ENCODE measurements at places on chromosomes 2 and 18.

DNA sequence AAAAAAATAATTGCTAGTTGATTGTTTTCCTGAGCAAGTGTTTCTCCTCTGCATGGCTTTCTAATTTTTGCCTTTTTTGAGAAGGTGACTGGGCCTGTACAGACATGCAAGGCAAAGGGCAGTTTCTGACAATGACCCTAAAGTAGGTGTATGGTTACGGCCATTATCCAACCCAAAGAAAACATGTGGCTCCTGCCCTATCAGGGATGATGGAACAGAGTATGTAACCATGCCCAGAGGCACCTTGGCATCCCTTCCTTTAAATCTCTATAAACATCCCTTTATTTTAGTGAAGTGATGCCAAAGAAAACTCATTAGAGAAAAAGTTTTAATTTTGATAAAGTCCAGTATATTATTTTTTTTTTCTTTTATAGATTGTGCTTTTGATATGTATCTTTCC lies 217.5 kb downstream of the LPIN1 start:
- DNase-seq: no peak

GRCh38 chr2:218517434-218518206 lies 50.5 kb downstream of the USP37 start:
- no peak for DNase-seq

DNA sequence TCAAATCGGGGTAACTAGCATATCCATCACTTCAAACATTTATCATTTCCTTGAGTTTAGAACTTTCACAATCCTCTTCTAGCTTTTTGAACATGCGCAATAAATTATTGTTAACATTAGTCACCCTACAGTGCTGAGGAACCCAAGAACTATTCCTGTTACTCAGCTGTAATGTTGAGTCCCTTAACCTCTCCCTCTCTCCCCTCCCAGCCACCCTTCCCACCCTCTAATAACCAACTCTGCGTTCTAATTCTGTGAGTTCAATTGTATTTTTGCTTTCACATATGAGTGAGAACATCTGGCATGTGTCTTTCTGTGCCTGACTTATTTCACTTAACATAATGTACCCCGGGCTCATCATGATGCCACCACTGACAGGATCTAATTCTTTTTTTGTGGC lies 78.6 kb upstream of the RANBP2 start:
- DNase-seq: no peak

GRCh38 chr2:73899801-73900336 lies 7.1 kb downstream of the ACTG2 start:
- no peak for DNase-seq

- no peak for DNase-seq
These were observed 58.8 kb downstream of the SPP2 start for GRCh38 chr2:234109321-234109720.

DNA sequence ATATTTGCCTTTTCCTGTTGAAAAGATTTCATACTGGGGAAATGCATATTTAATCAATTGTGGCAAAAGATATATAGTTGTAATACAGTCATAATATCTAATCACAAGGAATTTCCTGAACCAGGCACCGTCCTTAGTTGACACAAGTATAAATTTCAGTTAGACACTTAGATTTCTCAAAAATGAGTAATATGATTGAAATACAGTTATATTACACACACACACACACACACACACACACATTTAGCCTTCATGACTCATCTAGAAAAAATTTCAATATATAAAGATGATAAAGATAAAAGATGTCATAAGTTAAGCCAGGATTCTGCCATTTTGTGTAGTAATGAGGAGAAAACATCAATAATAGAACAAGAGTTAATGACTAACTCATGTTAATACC lies 258.4 kb upstream of the ZNF804A start:
- DNase-seq: no peak

DNA sequence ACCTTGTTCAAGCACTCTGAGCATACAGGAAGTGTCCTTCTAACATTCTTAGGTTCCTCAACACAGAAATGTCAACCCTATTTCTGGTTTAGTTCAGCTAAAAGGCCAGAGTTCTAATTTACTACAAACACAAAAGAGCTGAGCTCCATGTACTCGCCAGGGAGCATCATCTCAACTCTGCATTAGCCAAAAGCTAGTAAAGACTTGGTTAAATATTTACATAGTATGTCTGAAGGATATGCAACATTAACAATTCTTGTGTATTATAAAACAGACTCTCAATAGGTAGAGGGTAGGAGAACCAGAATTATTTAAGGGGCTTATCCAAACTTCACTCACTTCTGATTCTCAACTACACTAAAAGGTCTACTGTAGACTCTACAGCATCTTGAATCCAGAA lies 154.6 kb downstream of the THADA start:
- DNase-seq: no peak

- DNase-seq: no peak
These were observed 34.6 kb downstream of the EIPR1 start for GRCh38 chr2:3343012-3343411.

- DNase-seq: no peak
These were observed 145.4 kb upstream of the LYPD6 start for GRCh38 chr2:149184991-149185390.

GRCh38 chr2:85905187-85905666 lies 16.4 kb upstream of the ST3GAL5 start:
- DNase-seq: no peak

GRCh38 chr18:35803551-35803950 lies 168.9 kb upstream of the RMP24 start:
- no peak for DNase-seq

- no peak for DNase-seq
These were observed 16.8 kb upstream of the SRBD1 start for GRCh38 chr2:45627911-45628310.

DNA sequence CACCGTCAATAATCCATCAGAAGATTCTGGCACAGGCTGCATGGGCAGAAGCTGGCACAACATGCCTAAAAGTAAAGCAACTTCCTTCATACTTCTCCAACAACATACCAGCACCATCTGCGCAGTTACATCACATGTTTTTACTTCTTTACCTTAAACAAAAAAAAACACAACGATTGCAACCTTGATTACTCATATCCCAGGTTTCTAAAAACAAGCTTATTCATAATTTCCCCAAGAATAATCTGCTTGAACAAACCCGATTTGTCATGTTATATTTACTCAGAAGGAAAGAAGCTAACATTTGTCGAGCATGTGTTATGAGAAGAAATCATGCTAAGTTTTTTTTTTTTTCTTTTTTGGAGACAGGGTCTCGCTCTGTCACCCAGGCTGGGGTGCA lies 54.7 kb downstream of the THADA start:
- no peak for DNase-seq

GRCh38 chr2:199818754-199819153 lies 32.2 kb downstream of the FTCDNL1 start:
- no peak for DNase-seq

GRCh38 chr2:208265371-208265800 lies 669 bp upstream of the PIKFYVE start:
- DNase-seq: no peak

- no peak for DNase-seq
These were observed 20.0 kb upstream of the CXCR4 start for GRCh38 chr2:136137982-136138381.

GRCh38 chr2:28351621-28352020 lies 41.0 kb upstream of the FOSL2 start:
- DNase-seq: no peak

GRCh38 chr2:159807183-159808031 lies 9.4 kb upstream of the CD302 start:
- no peak for DNase-seq

GRCh38 chr2:234363011-234363487 lies 133.8 kb downstream of the ARL4C start:
- DNase-seq: no peak

- no peak for DNase-seq
These were observed 11.2 kb upstream of the STK17B start for GRCh38 chr2:196182439-196183171.

DNA sequence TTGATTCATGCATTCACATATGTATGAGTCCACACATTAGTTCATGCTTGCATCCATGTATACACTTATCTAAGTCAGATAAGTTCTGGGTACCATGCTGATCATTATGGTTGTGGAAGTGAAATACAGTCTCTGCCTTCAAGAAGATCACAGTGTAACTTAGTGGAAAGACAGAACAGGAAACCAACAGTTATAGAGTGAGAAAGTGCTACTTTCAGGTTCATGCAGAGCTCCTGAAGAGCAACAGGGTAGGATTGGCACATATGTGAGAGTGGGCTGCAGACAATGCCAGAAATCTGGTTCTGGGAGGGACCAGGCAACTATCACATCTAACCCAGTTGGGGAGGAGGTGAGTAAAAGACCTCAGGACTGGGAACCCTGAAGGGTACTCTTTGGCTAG lies 35.4 kb upstream of the PGAP1 start:
- no peak for DNase-seq

GRCh38 chr18:2963048-2963447 lies 49.9 kb downstream of the LPIN2 start:
- no peak for DNase-seq

- no peak for DNase-seq
These were observed 6.8 kb downstream of the EDAR start for GRCh38 chr2:108982259-108982679.

- DNase-seq: no peak
These were observed 84.6 kb downstream of the PIGN start for GRCh38 chr18:62102221-62102620.

GRCh38 chr2:72710418-72711152 lies 115.2 kb downstream of the EXOC6B start:
- no peak for DNase-seq

- DNase-seq: no peak
These were observed 36.3 kb downstream of the SMAD2 start for GRCh38 chr18:47893939-47894699.

GRCh38 chr2:30678410-30679137 lies 128.7 kb downstream of the CAPN13 start:
- DNase-seq: no peak

DNA sequence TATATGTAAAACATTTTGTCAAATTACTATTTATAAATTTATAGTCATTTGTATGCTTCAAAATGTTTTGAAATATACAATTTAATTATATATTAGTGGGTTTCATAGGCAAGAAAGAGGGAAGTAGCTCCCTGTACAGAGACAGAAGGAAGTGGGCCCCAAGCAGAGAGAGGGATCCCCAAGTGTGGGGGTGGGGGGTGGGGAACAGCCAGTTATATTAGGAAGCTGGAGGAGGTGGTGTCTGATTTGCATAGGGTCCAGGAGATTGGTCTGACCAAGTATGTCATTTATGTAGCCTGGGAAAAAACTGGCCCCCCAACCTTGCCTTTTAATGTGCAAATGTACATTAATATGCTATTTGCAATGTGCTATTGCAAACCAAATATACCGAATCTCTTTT lies 76.5 kb upstream of the ZSWIM2 start:
- DNase-seq: no peak

GRCh38 chr2:76385943-76386342 lies 675.2 kb upstream of the GCFC2 start:
- no peak for DNase-seq

- DNase-seq: peak; percentile 7
These were observed 2.9 kb upstream of the PTPN4 start for GRCh38 chr2:119756837-119757236.

- DNase-seq: no peak
These were observed 50.6 kb downstream of the TTC21B start for GRCh38 chr2:165902934-165903333.

DNA sequence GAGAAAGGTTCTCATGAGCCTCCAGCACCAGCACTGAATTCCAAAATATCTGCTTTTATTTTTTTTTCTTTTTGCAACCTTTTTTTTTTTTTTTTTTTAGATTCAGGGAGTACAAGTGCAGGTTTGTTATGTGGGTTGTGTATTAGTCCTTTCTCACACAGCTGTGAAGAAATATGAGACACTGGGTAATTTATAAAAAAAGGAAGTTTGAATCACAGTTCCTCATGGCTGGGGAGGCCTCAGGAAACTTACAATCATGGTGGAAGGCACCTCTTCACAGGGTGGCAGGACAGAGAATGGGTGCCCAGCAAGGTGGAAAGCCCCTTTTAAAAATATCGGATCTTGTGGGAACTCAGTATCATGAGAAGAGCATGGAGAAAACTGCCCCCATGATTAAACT lies 7.9 kb upstream of the TMX3 start:
- DNase-seq: no peak

- no peak for DNase-seq
These were observed 13.4 kb upstream of the HRH4 start for GRCh38 chr18:24446953-24447538.

GRCh38 chr2:16425462-16426336 lies 239.9 kb downstream of the CYRIA start:
- DNase-seq: no peak

- no peak for DNase-seq
These were observed 1.3 kb downstream of the TMEM163 start for GRCh38 chr2:134717286-134718022.

DNA sequence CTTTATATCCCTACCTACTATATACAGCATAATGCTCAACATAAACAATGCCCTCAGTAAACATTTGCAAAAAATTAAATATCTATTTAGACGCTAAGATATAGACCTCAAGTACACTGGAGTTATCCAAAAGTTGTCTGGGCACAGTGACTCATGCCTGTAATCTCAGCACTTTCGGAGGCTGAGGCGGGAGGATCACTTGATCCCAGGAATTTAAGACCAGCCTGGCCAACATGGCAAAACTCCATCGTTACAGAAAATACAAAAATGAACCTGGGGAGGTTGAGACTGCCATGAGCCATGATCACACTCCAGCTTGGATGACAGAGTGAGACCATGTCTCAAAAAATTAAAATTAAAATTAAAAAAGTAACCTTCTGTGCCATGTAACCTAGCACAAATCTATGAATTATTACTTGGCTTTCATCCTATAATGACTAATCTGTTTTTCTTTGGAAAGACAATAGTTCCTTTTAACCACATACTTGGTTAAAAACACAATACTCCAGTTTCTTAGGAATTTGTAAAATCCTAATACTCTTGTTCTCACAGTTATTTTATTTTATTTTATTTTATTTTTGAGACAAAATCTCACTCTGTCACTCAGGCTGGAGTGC lies 6.7 kb upstream of the TNFAIP6 start:
- DNase-seq: no peak

DNA sequence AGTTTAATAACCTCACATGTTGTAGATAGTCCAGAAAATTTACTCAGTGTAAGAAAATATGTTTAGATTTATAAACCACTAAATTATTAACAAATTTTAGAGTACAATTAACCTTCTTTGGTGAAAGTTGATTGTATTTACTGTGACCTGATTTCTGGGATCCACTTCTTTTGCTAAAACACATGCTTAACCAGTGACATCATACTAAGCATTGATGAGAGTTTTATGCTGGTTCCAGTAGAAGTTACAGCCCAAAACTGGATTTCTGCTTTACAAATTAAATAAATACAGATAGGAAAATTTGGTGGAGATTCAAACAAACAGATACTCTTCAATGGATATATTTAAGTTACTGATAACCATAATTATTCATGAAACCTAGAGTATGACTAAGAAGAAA lies 40.9 kb downstream of the RBBP8 start:
- DNase-seq: no peak

All from stimulated activated CD4-positive, alpha-beta T cell treated with anti-CD3 and anti-CD28 coated beads, TNF-alpha, amount 100 ng/mL, for 48 hours (primary cell).